HFF-Myc (cell line): ENCODE measurements at places on chromosomes 2 and 18.

- no peak for DNase-seq
These were observed 60.0 kb downstream of the ROCK1 start for GRCh38 chr18:21051620-21052019.

GRCh38 chr2:239533569-239534316 lies 132.9 kb upstream of the HDAC4 start:
- DNase-seq, result no peak

DNA sequence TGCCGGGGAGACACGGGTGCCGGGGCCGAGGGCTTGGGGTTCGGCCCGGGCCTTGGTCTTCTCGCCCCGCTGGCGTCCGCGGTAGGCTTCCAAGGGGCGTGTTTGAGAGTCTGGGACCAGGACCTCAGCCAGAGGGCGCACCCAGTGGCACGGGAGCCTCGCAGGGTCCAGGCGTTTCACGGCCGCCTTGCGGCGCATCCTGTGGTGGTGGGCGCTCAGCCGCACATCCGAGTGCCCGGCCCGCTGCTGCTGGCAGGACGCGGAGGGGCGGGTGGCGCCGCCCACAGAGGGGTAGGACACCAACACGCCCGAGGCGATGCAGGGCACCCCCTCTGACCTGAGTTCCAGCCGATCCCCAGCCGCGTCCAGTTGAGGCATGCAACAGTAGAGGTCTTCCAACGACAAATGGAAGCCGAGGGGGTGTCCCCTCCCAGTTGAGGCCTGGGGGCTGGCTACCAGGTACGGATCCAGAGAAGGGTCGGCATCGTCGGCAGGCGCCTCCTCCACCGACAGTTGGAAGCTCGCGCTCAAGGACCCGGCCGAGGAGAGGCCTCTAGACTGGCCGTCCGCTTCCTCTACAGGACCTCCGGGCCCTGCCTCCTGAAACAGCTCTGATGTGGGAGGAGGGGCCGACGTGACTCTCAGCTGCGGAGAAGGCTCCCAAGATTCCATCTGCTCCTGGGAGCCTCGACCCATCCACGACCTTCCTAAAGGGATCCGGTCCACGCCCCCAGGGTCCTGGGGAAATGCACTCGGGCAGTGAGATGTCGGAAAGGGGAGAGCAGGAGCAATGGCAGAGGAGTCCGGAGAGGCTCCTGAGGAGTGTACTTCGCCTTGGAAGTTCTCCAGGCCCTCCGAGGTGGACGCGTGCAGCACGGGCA lies 6.3 kb downstream of the C2orf81 start:
- no peak for DNase-seq

DNA sequence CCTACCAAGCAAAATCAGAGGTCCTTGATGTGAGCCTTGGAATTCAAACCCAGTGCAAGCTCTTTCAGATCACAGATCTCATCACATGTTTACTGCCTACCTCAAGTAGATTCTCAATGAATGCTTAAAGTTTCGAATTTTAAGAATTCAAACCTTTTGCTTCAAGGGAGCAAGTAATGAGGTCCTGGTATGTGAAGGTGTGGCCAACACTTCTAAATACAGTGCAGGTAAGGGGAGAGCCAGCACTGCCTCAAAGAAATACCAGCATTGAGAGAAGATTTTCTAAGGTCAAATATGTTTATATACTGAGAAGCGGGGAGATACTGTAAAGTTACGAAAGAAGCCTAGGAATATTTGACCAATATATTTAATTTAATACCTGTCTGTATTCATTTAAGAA lies 19.7 kb upstream of the RNF152 start:
- DNase-seq, result no peak

DNA sequence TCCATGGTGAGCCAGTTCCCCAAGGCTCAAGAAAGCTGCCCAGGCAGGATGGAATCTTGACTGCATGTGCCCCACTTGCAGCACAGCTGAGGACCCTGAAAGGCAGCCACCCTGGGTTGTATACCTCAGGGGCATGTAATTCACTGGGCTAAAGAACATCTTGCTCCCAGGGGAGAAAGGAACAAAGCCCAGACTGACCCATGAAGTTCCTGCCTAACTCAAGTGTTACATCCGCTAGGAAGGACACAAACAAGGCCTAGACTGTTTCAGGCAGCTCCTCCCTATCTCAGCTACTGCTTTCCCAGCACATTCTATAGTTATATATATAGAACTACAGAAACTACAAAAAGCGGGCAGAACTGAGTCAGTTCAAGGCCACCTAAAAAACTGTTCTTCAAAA lies 69.0 kb downstream of the RBM43 start:
- DNase-seq, result no peak

- peak; percentile 47 for DNase-seq
These were observed at the start of gene PDK1 for GRCh38 chr2:172555522-172556283. Gene PDK1 (plus strand): TSS chr2:172556090. CDS start chr2:172556151, 61 bp downstream.

GRCh38 chr2:205712508-205712907 lies 30.2 kb downstream of the NRP2 start:
- DNase-seq, result no peak

DNA sequence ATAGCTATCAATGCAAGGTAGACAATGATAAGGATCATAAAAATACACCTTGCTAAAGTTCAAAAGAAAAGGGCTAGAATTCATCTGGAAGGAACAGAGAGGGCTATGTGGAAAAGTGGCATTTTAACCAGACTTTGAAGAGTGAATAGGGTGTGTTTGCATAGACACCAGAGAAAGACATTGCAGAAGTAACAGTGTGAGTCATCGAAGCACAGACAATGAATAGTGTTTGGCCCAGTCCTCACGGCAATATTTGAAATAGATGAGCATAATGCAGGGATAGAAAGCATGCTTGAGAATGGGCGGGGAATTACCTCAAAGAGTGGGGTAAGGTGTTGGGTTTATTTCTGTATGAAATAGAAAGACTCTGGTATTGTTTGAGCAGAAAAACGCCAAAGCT lies 24.2 kb downstream of the MYT1L start:
- DNase-seq, result no peak

GRCh38 chr2:54672590-54673456 lies 50.6 kb upstream of the EML6 start:
- DNase-seq, result no peak

GRCh38 chr18:55839343-55839742 lies 251.4 kb upstream of the TCF4 start:
- peak; percentile 43 for DNase-seq

GRCh38 chr18:48879008-48879431 lies 71.7 kb downstream of the SMAD7 start:
- DNase-seq, result no peak

- no peak for DNase-seq
These were observed 52.5 kb downstream of the SDC1 start for GRCh38 chr2:20172273-20173055.

DNA sequence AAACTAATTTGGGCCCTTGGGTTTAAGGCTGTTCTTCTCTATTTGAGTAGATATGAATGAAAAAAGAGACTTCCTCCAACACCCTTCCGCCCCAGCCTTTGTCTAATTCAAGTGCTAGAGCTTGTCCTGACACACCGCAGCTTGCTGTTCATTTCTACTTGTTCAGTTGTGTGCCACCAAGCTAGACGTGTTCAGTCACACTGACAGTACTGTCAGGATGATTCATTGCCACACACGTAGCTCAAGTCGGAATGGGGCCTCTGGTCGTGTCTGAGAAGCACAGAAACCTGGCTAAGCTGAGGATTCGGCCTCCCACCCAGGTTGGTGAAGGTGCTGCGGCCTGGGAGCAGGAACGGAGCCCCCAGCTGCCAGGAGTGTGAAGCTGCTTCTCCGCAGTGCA lies 45.6 kb upstream of the INHBB start:
- no peak for DNase-seq

DNA sequence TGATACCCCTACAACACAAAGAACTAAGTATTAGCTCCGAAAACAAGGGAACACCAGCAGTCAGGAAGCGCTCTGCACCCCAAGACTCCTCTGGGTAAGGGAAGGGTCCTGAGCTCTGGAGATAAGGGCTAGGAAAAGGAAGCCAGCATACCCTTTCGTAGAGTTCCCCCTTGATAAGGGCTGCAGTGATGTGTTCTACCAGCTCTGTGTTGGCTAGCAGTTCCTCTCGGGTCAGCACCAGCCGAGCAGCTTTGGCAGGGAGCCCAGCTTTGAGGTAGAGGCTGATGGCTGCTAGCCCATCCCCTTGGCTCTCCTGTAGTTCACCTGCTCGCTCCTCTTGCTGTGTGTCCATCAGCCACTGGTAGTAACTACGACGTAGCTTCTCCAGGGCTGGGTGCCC lies 18.9 kb downstream of the KRTCAP3 start:
- DNase-seq, result no peak

- DNase-seq, result peak; percentile 80
These were observed 337.3 kb downstream of the OSR1 start for GRCh38 chr2:19021100-19021476.

GRCh38 chr18:27749194-27749593 lies 427.7 kb downstream of the CDH2 start:
- no peak for DNase-seq

GRCh38 chr2:88666576-88666975 lies 24.9 kb upstream of the RPIA start:
- no peak for DNase-seq

GRCh38 chr2:157880927-157881326 lies 4.8 kb upstream of the ACVR1 start:
- DNase-seq, result no peak

DNA sequence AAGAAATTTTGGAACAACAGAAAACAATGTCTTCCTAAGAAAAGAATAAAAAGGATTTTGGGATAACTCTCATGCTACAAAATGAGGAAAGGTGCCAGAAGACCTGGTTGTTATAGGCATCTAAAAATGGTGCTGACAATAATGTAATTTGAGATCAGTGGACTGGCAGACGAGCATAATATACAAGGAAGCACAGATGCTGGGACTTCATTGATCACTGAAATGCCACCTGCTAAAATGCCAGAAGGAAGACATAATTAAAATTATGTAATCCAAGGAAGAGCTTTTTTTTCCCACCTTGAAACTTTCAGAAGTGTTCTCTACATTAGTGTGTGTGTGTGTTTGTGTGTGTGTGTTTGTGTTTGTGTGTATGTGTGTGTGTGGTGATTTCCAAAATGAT lies 535.9 kb downstream of the XIRP2 start:
- DNase-seq, result no peak

DNA sequence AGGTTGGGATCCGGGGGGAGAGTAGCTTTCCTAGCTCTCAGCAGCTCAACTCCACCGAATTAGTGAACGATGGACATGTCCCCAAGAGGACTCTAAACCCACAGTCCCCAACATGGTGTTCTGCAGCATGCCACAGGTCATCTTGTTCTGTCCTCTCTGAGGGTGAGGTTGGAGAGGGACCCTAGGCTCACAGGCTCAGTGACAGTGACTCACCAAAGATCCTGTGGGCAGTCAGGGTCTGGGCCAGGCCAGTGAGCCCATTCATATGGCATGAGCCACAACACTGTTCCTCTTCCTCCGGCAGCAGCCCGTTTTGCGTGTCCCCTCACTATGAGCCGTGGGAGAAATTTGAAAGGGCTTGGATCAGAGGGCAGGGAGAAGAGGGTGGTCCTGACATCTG lies 2.8 kb upstream of the SLC20A1 start:
- DNase-seq, result no peak

GRCh38 chr18:49081511-49082155 lies 130.9 kb upstream of the SMAD7 start:
- no peak for DNase-seq

- no peak for DNase-seq
These were observed 20.3 kb upstream of the KIDINS220 start for GRCh38 chr2:8857709-8858108.

GRCh38 chr2:1738163-1738562 lies 6.2 kb downstream of the PXDN start:
- no peak for DNase-seq

DNA sequence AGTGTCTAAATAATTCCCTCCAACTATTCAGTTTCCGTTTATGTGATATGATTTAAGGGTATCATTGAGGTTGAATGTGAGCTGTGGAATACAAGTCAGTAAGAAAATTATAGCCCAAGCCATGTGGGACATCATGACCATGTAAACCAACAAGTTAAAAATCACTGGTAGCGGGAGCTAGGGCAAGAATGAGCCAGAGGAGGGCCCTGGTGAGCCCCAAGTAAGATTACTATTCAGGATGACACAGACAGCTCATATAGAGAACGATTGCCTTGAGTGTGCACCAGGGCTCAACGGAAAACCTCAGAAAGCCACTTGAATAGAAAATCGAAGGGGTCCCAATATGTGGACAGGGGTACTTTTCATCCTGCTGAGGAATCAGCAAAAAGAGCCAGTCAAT lies 87.8 kb upstream of the RBMS1 start:
- no peak for DNase-seq

- DNase-seq, result no peak
These were observed 41.6 kb downstream of the DHRS9 start for GRCh38 chr2:169110916-169111315.

DNA sequence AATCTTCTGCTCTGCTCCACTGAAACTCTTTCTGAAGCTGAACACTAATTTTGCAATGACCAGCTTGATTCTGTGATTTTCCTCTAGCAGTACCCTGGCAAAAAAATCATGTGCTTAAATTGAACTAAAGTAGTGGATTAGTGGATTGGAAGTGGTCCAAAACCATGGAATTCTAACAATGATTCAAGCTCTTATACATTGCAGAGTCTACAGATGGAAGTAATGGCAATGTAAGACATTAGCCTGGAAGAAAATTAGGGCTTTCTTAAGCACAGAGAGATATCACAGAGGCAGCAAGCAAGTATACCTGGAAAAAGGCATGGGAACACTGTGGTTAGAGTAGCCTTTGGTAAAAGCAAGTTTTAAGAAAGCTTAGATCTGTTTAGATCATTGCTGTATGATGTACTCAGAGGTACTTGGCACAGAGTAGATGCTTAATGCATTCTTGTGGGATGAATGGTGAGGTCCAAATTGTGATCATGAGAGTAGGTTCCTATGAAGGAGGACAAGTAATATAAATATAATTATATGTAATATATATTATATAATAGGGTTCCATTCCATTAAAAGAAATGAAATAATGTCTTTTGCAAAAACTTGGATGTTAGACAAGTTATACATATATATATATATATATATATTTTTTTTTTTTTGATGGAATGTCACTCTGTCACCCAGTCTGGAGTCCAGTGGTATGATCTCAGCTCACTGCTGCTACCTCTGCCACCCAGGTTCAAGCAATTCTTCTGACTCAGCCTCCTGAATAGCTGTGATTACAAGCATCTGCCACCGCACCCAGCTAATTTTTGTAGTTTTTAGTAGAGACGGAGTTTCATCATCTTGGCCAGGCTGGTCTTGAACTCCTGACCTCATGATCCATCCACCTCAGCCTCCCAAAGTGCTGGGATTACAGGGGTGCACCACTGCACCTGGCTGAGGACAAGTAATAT lies 172.2 kb upstream of the SCN7A start:
- peak; percentile 44 for DNase-seq

DNA sequence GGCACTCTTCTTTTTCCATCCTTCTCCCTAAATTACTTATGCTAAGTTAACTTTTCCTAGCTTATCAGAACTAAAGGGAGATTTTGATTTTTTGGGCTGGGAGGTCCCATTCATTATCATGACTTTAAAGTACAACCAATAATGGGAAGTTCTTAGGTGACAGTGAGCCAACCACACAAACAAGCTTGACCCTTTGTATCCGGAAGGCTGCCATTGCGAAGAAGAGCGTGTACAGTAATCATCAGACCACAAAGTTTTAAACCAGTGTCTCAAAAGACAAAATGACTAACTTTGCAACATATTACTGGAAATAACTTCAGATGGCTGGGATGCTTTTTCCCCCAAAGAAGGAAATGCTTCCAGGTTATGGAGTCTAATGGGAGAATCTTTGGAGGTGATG lies 298.1 kb downstream of the TGIF1 start:
- no peak for DNase-seq

- no peak for DNase-seq
These were observed 413.7 kb upstream of the RGPD4 start for GRCh38 chr2:107412981-107413380.

GRCh38 chr2:109031476-109032228 lies 42.6 kb upstream of the EDAR start:
- DNase-seq, result peak; percentile 11
